NCI-H1092 (cell line): ENCODE measurements at places on chromosomes 7 and 10.

DNA sequence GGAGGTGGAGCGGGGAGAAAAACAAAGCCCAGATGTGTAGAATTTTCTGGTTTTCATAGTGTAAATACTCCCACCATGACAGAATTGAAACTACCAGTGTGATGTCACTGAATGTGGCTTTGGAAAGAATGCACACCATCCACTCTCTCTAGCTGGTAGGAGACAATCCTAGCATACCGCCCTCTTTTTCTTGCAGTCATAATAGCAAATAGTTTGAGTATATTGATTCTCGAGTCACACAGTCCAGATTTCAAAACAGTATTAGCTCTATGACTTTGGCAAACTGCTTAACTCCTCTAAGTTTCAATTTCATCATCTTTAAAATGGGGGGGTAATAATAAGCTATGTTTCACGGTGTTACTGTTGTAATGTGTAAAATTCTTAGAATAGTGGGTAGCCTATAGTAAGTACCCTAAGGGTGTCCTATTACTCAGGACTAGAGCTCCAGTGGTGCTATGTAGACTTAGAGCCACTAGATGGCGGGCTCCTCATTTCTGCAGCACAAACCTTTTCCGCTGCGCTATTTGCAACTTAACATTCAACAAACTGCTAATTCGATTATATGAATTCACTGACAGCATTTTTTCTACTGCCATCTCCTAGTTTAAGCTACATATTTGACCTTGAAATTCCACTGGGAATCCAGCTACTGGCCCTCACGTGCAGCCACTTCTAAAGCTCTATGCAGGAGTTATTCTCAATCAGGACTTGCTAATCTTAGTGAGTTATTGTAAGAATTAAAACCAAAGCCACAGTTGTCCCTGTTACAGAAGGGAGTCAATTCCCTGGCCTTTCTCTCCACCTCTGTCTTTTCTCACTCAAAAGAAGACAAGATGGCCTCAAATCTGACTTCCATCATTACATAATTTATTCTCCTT is 18.7 kb downstream of the TAS2R40 start:
- DNase-seq: peak; percentile 41

DNA sequence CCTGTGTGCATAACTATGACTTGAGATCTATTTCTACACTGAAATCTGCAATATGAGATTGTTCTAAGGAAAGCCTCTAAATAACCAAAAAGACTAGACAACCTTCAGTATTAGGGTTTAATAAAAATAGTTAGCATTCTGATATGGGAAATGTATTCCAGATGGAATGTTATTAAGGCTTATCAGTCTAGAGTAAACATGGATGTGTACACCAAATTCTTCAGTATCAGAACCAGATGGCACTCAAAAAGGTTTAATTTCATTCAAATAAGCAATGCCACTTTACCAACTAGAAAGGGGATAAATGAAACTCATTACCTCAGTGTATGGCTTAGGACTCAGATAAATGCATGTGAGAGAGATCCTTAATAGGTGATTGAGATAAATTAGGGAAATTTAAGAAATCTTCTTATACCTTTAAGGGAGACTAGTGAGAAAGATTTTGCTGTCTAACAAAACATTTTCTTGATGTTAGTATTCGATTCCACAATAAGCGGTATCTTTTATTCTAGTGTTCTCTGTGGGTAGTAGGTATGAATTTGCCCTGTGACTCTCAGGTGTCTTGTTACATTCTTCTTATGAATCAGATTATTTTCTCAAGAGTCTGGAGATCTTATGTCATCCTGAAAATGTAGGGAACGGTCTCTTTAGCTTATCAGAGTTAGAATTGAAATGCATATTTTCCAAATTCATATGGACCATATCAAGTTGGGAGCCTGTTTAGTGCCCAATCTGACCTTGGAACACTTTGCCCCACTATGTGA is 159.2 kb downstream of the PRKG1 start:
- DNase-seq: no peak

GRCh38 chr10:70564901-70565351 is 37.6 kb downstream of the PRF1 start:
- no peak for DNase-seq

- no peak for DNase-seq
These were observed 92.0 kb downstream of the DYNC2I1 start for GRCh38 chr7:158948376-158948775.
